ENCODE measurements at places on chromosomes 5 and 9.
A peak's percentile ranks its signal among the peaks of the same experiment; 100 is the strongest.

GRCh38 chr5:148853868-148854267 is 27.5 kb downstream of the ADRB2 start:
- DNase-seq, result no peak

DNA sequence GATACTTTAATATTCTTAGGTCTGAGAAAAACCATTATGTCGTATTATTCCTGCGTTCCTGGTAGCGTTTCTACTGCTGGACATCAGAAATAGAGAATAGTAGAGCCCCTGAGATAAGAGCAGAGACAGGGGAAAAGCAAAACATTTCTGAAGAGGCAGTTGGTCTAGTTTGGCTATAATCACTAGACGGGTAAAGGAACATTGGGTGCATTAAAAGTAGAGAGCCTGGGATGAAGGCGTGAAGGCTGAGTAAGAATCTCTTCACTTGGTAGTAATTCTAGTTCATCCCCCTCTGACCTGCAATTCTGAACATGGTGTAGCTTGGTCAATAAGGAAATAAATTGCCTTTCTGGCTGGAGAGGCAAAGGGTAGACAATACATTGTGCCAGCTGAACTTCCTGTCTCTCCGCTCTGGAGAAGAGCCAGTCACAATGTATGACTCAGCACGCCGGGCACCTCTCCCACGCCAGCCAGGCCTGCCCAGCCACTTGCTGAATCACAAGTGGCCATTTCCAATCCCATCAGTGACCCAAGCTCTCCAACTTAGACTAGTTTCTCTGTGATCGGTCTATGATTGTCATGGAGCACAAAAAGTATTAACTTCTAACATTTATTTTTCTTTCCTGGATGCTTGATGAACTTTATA is 75.4 kb downstream of the STK32A start:
- DNase-seq, result no peak

GRCh38 chr5:68983959-68984358 is 109.9 kb upstream of the SLC30A5 start:
- no peak for DNase-seq

DNA sequence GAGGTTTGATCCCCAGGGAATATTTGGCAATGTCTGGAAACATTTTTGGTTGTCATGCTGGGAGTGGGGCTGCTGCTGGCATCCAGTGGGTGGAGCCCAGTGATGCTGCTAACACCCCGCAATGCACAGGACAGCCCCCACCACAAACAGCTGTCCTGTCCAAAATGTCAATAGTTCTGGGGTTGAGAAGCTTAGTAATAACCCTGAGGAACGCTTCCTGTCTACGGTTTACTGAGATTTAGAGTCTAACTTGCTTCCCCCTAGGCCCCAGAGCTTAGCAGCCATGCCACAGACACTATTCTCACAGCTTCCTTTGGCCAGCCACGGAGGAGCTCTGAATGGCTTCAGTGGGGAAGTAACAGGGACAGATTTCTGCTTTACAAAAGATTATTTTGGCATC is 66.5 kb downstream of the MSX2 start:
- DNase-seq, result no peak

GRCh38 chr9:2262386-2263071 is 247.4 kb downstream of the SMARCA2 start:
- no peak for DNase-seq

DNA sequence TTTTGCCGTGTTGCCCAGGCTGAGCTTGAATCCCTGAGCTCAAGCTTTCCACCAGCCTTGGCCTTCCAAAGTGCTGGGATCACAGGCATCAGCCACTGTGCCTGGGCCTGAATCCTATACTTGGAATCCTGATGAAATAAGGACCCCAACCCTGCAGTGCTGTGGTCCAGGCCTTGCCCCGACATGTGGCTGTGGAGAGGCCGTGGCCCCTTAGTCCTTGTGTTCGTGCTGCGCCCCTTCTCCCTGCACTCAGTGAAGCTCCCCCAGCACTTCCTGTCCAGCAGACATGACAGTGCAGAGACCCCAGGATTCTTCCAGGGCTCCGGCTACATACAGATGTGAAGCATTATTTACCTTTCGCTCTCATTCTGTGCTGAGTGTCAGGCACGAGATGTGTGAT is 52.9 kb downstream of the EHMT1 start:
- peak; percentile 51 for DNase-seq

GRCh38 chr5:147949711-147950573 is 43.6 kb upstream of the C5orf46 start:
- no peak for DNase-seq

GRCh38 chr5:67287510-67288268 is 91.1 kb upstream of the CD180 start:
- no peak for DNase-seq

- no peak for DNase-seq
These were observed 368.9 kb downstream of the TMEM161B start for GRCh38 chr5:87899721-87900131.

- no peak for DNase-seq
These were observed 164.0 kb downstream of the CARTPT start for GRCh38 chr5:71882826-71883741.

- DNase-seq, result no peak
These were observed 192.9 kb upstream of the SLC27A6 start for GRCh38 chr5:128772356-128772755.

DNA sequence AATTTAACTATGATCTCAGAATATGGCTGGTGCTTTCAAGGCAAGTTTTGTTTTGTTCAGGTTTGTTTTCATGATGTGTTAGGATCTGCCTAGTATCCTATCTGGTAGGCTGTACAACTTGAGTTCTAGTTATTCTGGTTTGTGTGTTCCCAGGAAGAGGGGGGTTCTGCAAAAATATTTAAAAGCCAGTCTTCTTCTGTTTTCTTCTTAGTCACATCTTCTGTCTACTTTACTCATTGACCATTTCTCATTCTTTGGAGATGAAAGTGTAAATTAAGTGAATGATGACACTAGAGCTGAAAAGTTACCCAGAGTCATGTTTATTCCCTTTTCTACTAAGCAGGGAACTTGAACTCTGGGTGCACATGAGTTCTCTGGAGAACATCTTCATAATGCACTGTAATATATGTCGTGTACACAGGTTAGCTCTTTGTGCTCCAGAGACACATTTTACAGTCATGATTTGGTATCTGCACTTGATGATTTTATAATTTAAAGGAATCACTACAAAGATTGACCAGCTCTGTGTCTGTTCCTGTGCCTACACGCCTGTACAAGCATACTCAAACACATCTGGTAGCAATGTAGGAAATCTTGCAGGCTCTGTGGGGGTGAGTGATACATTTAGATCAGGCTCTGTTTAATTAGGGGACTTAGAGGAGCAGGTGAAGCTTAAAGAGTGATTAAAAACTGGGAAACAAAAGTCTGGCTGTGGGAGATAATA is 5.0 kb downstream of the SMAD5 start:
- no peak for DNase-seq

DNA sequence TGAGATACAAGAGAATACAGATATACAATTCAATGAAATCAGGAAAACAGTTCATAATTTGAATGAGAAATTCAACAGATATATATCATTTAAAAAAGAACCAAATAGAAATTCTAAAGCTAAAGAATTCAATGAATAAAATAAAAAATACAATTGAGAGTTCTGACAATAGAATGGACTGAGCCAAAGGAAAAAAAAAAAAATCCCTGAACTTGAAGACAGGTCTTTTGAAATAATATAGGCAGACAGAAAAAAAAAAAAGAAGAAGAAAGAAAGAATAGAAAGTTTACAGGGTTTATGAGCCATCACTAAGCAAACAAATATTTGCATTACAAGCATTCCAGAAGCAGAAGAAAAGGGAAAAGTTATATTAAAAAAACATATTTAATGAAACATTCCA is 12.9 kb upstream of the HAVCR2 start:
- DNase-seq, result no peak

- no peak for DNase-seq
These were observed 380.6 kb upstream of the NUDT12 start for GRCh38 chr5:103943230-103943629.

- no peak for DNase-seq
These were observed 369.0 kb downstream of the ACTL7B start for GRCh38 chr9:108486831-108487230.

DNA sequence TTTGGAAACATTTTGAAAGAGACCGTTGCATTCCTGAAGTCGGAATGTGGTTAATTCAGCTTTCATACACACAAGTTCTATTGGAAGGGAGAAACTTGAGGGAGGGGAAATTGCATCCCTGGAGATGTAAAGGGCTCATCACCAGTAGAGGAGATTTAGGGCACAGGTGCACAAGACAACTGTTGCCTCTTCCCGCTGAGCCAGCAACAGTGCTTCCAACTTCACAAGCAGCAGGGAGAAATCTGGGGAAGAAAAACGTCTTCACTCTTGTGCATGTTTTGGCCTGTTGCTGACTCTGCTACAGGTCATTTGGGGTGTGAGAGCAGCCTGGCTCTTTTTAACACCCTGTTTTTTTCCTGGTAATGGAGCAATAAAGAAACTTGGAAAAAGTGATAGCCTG is 277.9 kb downstream of the GAS1 start:
- DNase-seq, result no peak

DNA sequence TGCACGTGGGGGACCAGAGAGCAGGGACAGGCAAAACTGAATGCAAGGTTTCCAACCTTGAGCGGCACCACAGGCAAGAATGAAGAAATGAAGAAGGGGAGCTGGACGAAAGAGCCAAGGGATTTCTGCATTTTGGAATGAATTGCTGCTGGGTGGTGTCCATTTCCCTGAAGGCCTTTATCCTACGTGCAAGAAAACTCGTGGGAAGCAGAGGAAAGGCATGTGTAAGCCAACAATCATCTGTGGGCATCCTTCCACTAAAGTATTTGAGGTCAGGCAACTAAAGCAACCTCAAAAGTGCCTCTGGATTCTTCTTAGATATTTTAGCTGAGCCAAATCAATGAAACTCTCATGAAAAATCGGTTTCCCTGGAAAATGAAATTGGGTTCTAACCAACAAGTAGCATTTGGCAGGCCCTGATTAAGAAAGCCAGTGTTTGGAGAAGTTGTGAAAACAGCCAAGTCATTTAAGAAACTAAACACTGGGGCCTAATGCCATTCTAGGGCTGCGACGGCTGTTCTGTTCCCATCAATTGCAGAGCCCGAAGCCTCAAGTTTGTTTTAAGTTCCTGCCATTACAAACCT is 4.7 kb upstream of the TGFBI start:
- no peak for DNase-seq

GRCh38 chr5:115772731-115773475 is 43.6 kb downstream of the CDO1 start:
- no peak for DNase-seq

GRCh38 chr5:58266402-58266801 is 193.5 kb downstream of the PLK2 start:
- DNase-seq, result no peak

- peak; percentile 81 for DNase-seq
These were observed 40.6 kb upstream of the ZNG1F start for GRCh38 chr9:41229408-41230401.

- no peak for DNase-seq
These were observed 33.9 kb upstream of the ABCA1 start for GRCh38 chr9:104961701-104962359.

DNA sequence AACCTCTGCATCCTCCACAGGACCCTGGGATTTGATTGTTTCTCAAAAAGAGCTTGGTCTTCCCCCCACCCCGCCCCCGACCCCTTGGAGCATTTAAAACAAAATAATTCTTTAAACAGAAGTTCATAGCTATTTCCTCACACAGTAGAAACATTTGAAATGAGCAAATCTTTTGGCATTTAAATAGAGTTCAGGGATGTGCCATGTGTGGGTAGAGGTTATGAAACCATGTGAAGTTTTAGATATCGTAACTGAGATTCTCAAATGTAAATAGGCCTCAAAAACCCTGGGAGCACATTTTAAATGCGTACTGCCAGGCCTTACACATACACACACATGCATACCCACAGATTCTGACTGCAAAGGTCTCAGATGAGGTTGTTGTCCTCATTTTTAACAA is 66.5 kb downstream of the EPB41L4B start:
- DNase-seq, result no peak

GRCh38 chr9:122814545-122814944 is 13.8 kb downstream of the PDCL start:
- no peak for DNase-seq

- DNase-seq, result no peak
These were observed 262.0 kb downstream of the HTR1A start for GRCh38 chr5:63700241-63700640.

- no peak for DNase-seq
These were observed 12.0 kb upstream of the IFNA1 start for GRCh38 chr9:21428235-21428634.

DNA sequence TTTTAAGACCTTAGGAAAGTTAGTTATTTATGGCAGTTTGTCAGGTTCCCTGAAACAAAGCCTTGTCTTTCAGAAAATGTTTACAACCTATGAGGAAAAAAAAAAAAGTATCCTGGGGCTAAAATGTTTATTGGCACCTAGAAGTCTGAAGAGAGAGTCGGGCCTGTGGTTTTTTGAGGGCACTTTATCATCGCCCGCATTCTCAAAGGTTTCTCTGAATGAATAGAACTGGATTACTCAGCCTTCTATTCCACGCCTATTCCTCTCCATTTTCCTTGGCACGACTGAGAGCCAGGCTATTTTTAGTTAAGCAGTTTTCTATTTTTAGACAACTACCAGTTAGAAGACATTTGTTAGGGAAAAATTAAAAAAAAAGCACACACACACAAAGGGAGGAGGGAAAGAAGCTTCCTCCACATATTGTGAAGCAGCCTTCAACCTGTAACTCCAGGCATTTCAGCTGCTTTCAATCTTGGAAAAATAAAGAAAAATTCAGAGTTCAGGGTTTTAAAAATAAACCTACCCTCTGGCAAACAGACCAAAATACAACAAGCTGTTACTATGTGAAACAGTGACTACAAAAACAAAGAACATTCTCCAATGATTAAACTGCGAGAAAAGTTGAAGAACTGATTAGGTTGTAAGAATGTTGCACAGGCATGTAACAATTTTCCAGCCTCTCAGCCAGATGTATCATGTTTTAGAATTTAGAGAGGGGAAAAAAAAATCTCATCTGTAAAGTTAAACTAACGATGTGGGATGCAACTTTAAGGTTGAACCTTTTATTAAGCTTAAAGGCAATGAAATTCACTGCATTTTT is 97.0 kb downstream of the MEF2C start:
- no peak for DNase-seq

- no peak for DNase-seq
These were observed 8.2 kb downstream of the LIFR start for GRCh38 chr5:38548064-38548759.

DNA sequence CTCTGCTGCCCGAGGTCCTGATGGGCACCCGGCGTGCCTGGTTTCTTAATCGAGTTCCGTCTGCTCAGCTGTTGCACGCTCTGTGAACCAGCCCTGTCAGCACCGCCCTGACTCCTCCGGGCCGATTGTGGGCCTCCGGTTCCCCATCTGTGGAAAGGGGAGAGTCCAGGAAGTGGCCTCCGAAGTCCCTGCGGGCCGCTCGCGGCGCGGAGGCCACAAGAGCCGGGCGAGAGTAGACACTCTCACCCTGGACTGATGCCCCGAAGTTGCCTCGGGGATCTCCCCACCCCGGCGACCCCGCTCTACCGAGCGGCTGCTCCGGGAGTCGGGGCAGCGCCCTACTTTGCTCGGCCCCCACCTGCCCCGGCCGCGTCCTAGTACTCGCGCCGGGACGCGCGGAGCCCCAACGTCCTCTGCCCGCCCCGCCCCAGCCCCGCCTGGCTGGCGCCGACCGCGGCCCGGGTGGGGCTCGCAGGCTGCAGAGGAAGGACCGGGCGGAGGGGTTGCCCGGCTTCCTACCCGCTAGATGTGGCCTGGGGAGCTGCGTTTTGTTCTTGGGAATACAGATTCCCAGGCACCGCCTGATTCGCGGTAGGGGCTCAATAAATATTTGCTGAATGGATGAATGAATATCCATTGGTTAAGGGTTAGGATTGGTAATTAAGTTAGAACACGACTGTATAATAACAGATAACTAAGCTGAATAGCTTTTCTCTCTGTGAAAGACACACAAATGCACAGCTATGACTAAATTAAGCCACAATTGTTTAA is 935 bp upstream of the ZNF367 start:
- peak; percentile 95 for DNase-seq

Measured in spleen (tissue), 13 donors.